ENCODE measurements at places on chromosomes 16 and 17.

- no peak for DNase-seq
Observed at GRCh38 chr16:927406-927805, 43.4 kb downstream of the LMF1 start.

GRCh38 chr17:65532101-65532890, 29.2 kb downstream of the AXIN2 start:
- DNase-seq: no peak

DNA sequence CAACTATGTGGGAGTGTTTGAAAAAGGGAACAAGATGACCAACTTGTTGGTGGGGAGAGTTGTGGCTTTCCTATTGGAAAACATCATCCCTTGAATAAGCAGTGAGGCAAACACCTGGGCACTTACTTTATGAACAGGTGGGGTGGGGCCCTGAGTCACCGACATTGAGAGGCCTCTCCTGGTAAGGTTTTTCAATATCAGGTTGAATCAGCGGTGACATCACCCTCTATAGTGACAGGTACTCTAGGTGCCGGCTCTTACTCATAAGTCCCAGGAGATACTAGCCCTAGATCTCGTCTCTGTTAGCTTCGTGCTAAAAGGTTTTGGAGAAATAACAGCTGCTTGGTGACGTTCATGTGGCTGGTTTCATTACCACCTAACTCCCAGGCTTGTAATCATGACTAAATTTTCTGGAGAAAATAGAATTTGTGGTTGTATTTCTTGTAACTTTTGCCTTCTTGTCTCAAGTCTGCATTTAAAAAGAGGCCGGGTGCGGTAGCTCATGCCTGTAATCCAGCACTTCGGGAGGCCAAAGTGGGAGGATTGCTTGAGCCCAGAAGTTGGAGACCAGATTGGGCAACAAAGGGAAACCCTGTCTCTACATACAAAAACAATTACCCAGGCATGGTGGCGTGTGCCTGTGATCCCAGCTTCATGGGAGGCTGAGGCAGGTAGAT, 19.3 kb downstream of the CDH1 start:
- no peak for DNase-seq

DNA sequence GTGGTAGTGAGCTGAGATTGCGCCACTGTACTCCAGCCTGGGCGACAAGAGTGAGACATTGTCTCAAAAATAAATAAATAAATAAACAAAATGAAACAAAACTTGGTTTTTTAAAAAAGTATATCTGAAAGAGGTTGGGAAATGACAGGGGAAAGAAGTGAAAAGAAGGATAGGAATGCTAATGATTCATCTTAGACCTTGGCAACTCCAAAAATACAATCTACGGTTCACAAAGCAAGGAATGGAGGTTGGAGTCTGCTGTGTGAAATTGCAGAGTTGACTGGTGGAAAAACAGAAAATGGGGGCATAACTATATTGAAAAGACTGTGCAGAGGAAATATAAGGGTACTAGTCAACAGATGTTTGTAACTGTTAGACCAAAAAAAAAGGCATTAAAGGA, 40.0 kb upstream of the CD300E start:
- no peak for DNase-seq

GRCh38 chr17:301681-302299, 50.8 kb downstream of the RPH3AL start:
- DNase-seq: peak; percentile 71
